ENCODE measurements at places on chromosomes 2 and 18.

DNA sequence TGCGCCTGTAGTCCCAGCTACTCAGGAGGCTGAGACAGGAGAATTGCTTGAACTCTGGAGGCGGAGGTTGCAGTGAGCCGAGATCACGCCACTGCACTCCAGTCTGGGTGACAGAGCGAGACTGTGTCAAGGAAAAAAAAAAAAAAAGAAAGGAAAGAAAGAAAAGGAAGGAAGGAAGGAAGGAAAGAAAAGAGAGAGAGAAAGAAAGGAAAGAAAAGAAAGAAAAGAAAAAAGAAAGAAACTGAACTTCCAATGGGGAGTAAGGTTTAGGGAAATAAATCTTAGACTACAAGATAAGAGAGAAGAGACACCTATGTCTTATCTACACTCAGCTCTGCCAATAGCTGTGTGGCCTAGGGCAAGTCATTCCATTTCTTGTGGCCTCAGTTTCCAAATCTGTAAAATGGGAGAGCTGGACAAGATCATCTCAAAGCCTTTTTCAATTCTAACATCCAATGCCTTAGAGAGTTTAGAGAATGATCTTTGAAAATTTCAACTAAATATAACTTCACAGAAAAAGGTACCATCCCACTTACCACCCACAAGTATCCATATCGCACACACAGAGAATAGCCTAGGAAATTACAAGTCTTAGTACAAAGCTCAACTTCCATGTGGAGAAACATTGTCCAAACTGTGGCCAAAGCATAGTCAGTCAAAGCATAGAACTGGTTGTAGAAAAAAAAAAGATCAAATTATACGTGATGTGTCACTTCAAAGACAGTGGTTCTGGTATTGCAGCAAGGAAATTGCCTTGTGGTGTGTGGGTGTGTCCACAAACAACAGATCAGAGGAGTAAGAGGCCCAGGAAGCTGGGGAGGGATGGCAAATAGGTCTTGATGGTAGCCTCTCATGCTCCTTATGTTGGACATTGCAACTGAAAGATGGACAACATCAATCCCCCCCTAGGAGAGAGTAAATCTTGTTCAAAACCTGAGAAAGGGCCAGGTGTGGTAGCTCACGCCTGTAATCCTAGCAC, 42.4 kb downstream of the SLC14A2 start:
- DNase-seq = no peak

GRCh38 chr2:97675430-97676113, 6.1 kb downstream of the C2orf92 start:
- DNase-seq = no peak

GRCh38 chr2:182541268-182541667, 114.4 kb upstream of the PDE1A start:
- DNase-seq = no peak

- DNase-seq = no peak
Observed at GRCh38 chr2:161166538-161167409, 6.5 kb downstream of the TANK start.

GRCh38 chr2:59182249-59182648, 941.1 kb upstream of the FANCL start:
- no peak for DNase-seq

DNA sequence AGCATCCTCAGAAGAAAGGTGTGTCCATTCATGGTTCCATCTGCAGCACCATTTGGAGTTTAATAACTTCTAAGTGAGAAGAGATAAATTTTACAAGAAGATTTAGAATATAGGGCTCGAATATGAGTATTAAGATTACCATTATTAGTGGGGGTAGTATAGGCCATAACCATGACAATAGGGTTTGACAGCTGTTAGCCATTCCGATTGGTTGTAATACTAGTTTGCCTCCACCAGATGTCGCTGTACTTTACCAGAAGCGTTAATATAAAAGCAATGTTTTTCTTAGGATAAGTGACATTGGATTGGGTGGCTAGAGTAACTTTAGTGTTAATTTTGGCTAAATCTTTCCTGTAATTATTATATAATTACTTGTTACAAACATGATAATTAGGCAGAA, 107.5 kb upstream of the SRD5A2 start:
- no peak for DNase-seq
